ENCODE measurements at places on chromosomes 6 and 20.

- no peak for DNase-seq
Observed at GRCh38 chr6:56756219-56756789, 113.6 kb upstream of the DST start.

- DNase-seq: peak; percentile 87
Observed at GRCh38 chr6:2952557-2953095, 18.7 kb downstream of the SERPINB6 start.

DNA sequence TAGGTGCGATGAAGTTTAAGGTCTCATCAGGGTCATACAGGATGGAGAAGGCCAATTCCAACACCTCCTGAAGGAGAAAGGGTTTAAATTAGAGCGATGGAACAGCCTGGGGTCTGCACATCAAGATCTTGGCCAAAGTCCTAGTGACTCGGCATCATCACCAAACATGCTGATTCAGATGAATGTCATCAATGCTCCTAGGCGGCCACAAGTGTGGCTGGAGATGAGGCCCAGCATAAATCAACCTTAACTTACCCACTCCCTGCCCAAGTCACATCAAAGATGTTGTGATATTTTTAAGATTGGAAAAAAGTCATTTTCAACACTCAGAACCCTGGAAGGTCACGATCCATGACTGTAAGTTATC lies 37.5 kb downstream of the ELMO2 start:
- DNase-seq: no peak

DNA sequence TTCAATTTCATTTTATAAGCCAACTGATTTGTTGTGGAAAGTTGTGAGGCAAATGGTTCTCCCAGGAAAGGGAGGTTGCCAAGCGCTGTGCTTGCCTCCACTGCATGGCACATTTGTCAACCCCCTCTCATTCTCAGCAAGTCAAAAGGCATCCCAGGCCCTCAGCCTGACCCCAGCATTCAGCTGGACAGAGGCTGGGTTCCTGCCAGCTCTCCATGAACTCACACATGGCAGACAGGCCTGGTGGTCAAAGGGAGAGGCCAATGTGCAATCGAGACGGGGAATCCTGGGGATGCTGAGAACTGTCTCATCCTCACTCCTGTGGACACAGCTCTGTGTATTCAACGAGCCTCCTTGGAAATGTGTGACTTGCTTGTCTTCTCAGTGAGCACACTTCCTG lies 106.0 kb upstream of the CDH4 start:
- no peak for DNase-seq

GRCh38 chr6:166692723-166693302 lies 65.8 kb upstream of the RPS6KA2 start:
- DNase-seq: no peak

DNA sequence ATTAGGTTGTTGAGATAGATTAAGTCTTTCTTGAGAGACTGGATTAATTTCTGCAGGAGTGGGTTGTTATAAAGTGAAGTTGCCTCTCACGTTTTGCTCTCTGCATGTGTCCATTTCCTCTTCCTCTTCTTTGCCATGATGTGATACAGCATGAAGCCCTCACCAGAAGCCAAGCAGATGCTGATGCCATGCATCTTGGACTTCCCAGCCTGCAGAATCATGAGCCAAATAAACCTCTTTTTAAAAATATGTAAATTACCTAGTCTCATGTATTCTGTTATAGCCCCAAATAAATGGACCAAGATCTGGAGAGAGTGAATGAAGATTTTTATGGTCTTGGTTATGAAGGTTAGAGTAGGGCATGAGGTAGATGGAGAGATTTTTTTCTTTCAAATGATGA lies 111.6 kb upstream of the MAN1A1 start:
- no peak for DNase-seq

- DNase-seq: no peak
Observed at GRCh38 chr6:166306378-166307081, 1.7 kb downstream of the PRR18 start.

- DNase-seq: no peak
Observed at GRCh38 chr20:49792006-49792405, 20.6 kb upstream of the SLC9A8 start.

DNA sequence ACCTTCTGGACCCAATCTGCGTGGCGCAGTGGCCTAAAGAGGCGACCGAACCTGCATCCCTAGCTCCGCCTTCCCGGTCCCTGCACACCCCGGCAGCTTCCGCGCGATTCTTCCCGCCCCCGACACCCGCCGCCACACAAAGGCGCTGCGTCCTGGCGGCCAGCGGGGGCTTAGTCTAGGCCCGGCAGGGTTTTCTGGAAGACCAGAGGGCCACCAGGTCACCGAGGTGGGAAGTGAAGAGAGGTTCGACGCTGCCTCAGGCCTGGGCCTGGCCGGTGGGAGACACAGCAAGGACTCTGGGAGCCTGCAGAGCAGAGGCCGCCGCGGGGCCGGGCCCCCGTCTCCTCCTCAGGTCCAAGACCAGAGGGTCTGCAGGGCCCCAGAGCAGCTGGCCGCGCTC lies 154.9 kb downstream of the OR2B2 start:
- peak; percentile 52 for DNase-seq

GRCh38 chr6:82863781-82864180 lies 201.9 kb downstream of the UBE3D start:
- DNase-seq: no peak

DNA sequence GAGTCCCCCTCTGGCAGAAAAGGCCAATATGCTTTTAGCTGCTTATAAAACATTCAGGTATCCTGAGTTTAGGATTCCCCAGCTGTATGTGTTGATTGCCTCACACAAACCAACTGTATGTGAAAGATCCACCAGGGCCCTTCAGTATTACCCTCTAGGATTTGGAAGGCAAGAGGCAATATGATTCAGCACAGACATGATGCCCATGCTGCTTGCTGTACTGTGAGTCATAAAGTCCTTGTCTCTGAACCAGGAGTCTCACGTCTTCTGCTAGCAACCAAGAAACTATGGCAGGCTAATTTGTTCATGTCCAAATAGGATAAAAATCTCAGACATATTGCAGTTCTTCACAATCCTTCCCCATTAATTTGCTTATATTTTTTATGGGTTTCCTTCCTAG lies 789.2 kb upstream of the SLC35B3 start:
- no peak for DNase-seq

DNA sequence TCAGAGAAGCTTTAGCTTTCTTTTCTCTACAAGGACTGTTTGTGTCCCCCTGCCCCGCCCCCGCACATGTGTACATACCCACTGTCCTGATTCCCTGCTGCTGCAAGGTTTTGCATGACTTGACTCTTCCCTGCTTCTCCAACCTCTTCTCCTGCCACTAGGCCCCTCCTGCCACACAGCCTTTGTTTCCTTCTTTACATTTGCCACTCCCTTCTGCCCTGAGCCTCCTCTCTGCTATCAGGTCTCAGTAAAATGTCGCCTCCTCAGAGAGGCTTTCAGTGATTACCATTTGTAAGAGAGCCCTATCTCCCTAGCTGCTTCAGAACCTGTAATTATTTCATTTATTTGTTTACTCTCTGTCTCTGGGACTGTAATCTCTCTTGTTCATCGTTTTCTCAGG lies 56.4 kb upstream of the VSTM2L start:
- no peak for DNase-seq

DNA sequence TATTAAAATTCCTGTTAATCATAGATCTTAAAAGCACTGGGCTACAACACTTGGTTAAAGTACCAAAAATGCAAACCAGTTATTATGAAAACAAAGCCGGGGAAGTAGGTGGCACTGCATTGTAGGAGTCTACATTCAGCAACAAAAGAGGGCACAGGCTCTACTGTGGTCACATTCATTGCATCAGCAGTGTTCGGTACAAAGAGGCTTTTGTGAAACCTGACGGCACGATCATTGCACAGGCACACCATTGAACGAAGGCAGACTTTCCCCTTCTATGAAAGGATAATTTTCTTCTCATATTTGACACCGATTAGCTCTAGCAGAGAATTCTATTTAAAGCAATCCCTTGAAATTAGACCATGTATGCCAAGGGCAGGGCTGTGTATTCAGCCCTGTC lies 44.6 kb upstream of the AGPAT4 start:
- no peak for DNase-seq

DNA sequence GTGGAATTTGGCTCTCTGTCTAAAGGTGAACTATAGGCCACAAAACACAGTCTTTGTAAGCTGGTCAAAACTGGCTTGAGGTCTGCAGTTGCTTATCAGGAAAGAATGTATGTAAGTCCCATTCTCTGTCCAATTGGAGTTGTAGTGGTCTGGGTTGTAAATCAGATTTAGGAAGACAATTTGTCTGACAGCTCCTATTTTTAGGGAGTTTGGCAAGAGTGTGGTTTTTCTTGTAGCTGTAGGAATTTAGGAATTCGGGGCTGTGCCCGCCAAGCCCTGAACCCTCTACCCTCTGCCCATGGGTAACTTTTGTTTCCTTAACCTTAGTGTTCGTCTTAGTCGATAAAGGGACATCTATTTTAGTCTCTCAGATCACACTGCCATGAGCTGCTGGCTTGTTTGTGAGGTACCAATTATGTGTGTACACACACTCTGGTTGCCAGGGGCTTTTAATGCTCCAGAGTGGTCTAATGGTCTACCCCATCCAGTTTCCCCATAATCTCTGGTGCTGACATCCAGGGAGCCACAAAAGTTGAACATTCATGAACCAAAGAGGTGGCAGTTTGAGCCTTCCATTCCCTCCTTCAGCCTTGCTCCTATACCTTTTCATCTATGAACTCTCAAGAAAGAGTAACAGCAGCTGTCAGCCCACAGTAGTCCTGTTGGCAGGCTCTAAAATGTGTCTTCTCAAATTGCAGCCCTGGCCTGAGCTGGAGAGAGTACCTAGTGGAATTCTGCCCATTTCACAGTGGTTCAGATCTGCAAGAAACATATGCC lies 93.0 kb downstream of the ANKRD6 start:
- DNase-seq: no peak

DNA sequence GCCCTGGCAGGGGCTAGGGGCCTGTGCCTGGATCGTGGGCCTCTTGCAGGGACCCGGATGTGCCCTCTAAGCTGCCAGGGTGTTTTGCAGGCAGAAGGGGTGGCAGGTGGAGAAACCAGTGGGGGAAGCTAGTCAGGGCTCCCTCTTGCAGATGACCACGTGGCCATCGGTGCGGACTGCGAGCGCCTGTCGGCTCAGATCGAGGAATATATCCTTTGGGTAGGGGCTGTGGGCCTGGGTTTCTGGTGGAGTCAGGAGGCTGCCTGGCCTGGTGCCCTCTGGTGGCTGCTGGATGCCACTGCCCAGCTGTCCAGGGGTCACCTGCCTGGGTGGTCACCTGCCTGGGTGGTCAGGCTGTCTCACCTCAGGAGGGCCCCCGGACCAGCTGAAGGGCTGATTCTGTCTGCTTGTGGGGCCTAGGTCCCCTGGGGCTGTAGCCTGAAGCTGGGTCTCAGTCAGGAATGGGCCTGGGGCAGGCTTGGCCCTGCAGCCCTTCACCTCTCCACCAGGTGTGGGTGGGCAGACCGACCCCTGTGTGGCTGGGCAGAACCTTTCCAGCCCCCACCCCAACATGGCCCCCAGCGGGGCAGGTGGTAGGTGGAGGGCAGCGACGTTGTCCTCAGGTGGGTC lies 6.7 kb downstream of the TCEA2 start:
- peak; percentile 74 for DNase-seq

DNA sequence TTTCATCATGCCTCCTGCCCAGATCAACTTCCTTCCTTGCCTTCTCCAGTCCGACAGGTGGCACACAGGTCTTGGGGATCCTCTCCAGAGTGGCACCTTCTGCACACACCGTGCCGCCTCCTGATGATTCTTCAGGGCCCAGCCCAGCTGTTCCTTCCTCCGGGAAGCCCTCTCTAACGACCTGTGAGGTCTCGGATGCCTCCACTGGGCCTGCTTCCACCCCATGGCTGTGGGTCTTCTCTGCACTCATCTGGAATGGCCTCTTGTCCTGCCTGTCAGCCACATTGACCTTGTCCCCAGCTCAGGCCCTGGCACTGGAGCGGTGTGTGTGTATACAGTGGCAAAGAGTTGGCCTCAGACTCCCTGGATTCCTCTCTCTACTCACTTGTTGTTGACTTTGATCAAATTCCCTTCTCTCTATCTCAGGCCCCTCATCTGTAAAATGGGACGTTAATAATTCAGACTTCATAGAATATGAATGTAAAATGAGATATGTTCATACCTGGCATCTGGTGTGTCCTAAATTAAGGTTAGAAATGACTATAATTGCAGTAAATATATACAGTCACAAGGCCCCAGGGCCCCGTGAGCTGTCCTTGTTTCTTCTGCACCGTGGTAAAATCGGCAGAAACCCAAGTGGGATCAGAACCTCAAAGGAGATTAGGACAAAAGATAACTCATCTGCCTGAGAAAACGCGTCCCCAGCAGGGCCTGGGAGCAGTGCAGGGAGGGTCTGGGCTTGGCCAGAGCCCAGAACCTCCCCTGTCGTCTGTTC lies 1.5 kb downstream of the FAM210B start:
- DNase-seq: no peak

- DNase-seq: no peak
Observed at GRCh38 chr6:48075181-48075580, 35.8 kb downstream of the PTCHD4 start.

- no peak for DNase-seq
Observed at GRCh38 chr20:56458206-56458821, 10.1 kb upstream of the RTF2 start.

DNA sequence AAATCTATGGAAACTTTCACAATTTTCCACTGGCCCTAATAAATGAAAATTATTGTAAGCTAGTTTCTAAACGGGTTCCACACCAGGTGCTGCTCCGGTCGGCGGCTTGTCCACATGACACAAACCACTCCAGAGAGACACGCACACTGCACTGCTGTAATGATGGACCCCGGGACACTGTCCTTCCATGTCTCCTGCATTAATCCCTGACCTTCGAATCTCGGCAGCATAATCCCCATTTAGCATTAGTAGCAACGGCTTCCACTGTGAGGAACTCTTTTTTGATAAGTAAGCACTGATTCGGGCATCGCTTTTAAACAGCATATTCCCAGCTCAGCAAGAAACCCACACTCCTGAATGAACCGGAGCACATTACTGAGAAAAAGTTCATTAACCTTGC lies 43.5 kb downstream of the INSM1 start:
- DNase-seq: no peak

- DNase-seq: no peak
Observed at GRCh38 chr20:20562507-20562906, 149.9 kb downstream of the RALGAPA2 start.

DNA sequence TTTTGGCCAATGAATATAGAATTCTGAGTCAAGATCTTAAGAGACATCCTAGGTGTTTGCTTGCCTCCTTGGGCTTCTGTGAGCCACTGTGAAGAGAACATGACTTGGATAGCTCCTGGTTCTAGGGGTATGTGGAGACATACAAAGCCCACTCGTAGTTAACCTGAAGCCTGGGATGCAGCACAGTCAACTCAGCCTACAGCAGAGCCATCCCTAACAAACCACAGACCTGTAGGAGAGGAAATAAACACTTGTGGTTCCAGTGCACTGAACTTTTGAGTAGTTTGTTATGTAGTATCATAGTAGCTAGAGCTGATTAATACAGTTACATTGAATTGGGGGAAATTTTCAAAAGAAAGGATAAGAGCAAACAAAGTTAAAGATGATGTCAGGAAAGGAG lies 474.4 kb upstream of the HSF2 start:
- no peak for DNase-seq

DNA sequence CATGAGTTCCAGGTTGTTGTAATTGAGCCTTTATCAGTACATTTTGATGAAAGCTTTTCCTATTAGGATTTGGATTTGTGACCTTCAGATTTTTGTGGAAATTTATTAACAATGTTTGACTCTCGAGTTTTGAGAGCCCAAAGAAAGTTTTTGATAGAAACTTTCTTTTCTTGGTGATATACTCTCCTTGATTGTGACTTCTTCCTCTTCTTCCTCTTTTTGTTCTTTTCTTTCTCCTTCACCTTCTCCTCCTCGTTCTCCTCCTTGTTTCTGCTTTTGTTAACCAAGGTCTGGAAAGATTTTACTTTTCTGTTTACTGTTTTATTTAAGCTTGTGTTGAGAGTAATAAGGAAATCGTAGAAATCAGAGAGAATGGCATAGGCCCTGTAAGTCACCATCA lies 182.4 kb downstream of the TRIM27 start:
- DNase-seq: no peak
